ENCODE measurements at places on chromosomes 12 and 14.

GRCh38 chr12:81077686-81078441 is at the start of gene ACSS3:
Gene ACSS3, plus strand, starts transcription at chr12:81078079. Its CDS starts 42 bp downstream, at chr12:81078121.
- DNase-seq = no peak

DNA sequence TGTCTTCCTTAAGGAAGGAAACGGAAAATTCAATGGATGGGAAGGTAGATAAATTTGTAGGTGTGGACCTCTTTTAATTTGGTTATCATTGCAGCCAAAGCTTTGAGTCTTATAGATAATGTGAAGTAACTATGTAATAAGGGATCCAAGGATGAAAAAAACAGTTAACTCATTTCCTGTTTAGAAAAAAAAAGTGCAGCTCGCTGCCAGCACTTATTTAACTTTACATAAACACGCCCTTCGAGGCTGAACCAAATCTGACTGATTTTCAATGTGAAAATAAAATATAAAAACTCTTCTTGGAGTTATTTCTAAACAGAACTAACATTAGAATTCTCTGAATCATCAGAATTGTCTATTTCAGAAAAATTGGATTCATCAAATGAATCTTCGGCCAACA is 7.0 kb downstream of the NUBPL start:
- DNase-seq = no peak

DNA sequence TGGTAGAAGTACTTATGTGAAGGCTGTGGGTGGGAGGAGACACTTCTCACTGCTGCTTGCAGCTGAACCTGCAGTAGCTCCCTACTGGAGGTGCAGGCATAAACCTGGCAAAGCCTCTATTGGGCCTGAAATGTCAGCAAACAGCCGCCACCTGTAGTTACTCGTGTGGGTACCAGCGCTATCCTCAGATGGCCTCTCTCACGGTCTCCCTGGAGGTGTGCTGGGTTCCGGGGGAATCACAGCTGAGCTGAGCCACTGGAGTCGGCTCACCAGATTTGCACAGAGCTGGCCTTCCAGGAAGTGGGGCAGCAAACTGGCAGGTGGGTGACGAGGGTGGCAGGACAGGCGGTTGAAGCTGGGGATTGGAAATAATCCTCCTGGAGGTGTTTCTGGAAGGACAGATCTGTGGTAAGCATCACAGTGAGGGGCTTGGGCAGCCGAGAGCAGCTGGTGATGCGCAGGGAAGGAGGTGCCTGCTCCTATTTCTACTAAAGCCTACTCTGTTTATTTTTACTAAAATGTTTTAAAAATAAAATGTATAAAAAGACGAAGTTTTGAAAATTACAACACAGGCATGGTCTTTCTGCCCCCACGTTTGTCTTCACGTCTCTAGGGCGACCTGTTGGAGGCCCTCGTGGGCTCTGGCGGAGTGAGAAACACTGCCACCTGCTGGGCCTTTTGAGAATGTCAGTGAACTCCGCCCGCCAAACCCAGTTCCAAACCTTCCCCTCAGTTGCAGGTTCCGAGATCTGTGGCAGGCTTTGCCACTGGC is 67.8 kb upstream of the PLEKHG3 start:
- peak; percentile 77 for DNase-seq

DNA sequence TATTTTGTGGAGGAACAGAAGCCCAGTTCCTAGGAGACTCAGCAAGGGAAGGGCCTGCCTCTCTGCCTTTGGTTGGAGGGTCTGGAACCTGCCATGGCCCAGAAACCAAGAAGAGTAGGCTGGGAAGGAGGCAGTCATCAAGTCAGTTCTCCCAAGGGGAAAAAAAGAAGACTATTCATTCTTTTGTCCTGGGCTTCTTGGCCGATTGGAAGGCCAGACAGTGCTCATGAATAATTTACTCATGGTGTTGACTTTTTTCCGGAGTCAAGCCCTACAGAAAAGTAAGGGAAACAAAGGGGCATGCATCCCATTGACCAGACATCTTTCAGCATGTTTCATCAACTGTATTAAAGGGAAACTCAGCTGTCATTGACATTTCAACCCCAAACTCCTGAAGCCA is 168.1 kb downstream of the PRKCH start:
- DNase-seq = no peak

DNA sequence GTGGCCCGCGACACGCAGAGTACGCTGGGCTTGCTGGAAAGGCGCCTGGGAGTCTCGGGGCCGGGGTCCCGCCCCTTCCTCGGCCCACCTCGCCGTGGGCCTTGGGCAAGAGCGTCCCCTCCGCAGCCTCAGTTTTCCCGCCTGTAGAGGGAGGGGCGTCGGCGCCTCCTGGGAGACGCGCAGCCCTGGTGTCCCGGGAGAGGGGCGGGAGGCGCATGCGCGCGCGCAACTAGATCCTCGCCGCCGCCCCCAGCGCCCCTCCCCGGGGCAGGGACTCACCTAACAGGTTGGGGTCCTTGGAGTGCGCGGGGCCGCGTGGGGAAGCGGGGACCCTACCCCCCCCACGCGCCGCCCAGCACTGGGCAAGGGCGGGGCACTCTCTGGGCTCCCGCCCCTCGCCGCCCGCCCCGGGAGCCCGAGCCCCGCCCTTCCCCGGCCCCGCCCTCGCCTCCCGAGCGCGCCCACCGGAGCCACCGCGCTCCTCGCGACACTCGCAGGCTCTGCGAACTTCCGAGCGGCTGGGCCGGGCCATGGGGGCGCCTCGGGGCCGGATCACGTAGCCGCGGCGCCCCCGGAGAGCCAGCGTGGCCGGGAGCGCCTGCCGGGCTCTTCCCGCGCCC is at the start of gene KIF26A:
Gene KIF26A (plus strand): TSS at position 490 of the 620 bp plus-strand sequence. CDS start 136 bp downstream, outside the sequence.
- peak; percentile 15 for DNase-seq

DNA sequence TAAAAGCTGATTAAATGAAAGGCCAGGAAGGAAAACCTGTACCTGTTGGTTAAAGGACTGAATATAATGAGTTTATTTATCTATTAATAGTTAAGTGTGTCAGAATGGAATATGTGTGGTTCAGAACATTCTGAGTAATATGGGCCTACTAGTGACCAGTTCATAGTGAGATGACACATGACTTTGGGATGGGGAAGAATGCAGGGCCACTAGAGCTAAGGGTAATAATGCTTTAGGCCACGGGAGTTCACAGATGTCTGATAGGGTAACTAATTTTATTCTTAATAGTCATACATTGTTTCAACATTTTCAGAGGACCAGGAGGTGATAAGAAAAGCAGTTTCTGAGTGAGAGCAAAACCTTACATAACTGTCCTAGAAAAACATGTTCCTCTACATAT is 247.8 kb upstream of the OR4E1 start:
- no peak for DNase-seq

GRCh38 chr12:57235017-57235727 is 5.7 kb downstream of the SHMT2 start:
- no peak for DNase-seq

DNA sequence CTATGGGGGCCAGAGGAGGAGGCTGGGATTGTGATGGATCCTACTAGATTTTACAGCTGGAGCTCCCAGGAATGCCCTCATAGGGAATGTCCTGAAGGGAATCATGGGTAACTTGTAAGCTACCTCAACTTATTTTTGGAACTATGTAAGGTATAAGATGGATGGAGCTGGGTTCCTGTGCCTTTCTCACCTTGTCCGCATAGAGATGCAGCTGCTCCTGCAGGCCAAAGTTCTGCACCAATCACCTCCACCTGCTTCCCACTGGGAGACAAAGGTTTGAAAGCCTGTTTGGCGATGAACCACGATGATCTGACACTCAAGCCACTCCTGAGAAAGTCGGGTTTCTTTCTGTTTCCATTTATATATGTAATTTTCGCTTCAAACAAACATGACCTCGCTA is 648 bp upstream of the AKAP5 start:
- DNase-seq = no peak

DNA sequence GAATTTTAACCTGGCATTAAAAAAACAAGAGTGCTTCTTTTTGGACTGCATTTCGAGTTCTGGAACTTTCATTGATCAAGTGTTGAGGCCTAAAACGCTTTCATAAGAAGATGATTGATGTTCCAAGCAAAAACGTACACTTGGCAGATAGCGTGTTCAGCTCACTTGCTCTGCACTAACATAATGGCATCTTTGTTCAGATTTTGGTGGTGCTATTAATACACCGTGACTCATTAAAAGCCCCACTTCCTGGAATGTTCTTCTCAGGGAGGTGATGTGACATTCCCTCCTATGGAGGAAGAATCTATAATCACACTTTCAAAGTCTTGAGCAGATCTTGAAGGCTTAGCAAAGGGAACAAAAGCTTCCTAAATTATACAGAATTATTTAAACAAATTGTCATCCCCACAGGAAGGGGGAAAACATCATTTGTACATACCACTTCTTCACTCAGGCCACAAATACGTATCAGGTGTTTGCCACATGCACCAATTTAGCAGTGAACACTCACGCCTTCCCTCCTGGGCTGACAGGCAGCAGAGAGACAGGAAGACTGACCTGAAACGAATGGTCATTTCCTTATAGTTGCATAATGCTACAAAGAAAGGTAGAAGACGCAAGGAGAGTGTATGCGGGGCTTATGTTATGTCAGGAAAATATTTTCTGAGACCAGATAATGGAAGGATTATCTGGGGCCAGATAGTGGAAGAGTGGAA is 15.4 kb downstream of the HSP90AA1 start:
- no peak for DNase-seq

DNA sequence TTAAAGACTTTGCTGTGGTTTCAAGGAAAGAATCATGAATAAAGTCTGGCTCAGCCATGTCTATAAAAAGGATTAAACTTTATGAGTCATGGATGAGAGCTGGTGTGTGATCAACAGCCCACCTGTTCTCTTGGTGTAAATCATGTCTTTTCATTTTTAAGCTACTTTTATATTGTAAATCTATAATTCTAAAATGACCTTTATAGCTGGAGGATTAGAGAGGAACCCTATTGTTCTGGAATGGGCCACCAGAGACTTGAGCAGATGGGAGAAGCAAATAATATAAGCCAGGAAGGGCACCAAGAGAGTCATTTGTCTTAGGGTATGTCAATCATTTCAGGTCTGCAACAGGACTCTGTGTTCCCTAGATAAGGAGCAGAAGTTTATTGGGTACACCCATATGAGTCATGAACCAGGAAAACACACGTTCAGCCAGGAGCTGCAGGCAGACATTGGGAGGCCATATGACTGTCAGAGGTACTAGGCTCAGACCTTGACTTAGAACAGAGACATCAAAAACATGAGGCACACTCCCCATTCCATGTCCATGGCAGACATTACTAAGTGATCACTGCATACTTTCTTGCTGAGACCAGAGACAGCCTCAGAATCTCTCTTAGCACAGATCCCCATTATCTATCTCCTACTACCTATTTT is 49.3 kb downstream of the NDUFA12 start:
- DNase-seq = no peak

- DNase-seq = no peak
Observed at GRCh38 chr12:75953312-75953906, 78.2 kb downstream of the PHLDA1 start.

DNA sequence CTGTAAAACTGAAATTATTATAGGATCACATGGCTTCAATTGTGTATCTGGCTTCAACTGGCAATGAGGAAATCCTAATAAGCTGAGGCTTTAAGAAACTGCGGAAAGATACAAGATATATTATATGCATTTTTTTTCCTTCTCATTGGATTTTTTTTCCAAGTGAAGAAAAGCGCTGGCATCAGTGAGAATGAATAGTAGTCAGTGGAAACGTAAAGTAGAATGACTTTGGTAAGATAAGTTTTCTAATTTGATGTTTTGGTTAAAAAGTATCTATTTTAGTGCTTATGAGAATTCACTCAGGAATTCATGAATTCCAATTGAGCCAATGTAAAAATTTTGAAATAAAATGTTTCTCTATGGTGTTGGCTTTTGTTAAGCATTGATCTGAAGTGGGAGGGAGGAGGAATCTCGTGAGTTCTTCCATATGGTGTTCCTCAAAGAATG is 173.5 kb upstream of the FRMD6 start:
- DNase-seq = no peak

DNA sequence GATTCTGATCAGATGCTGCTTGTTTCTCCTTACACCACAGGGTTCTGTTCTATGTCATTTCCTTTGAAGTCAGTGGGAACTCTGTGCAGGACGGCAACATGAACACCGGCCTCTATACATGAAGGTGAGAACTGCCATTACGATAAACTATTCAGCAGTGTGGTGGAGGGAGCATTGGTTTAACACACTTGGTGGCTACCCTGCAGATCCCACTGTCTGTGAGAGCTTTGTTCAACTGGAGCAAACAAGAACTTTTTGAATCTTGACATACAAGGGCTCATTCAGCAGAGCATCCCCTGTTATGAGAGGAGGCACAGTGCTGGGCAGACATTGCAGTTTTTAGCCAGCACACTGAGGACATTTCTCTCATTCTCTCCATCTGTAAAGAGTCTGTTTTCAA is 10.7 kb upstream of the FRS2 start:
- no peak for DNase-seq

DNA sequence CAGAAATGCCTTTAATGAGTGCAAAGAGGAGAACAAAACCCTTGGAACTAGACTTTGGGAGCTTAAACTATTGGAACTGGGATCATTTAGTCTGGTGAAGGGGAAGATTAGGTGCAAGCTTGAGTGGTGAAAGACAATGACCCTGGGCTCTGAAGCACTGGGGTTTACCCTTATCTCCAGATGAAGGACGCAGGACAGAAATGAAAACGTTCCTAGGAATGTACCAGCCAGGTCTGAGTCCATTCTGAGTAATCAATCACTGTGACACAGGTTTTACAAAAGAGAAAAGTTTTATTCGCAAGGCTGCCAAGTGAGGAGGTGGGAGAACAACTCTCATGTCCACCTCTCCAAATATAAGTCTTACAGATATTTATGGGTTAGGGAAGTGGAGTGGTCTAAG is 249.1 kb downstream of the LRIG3 start:
- DNase-seq = no peak

DNA sequence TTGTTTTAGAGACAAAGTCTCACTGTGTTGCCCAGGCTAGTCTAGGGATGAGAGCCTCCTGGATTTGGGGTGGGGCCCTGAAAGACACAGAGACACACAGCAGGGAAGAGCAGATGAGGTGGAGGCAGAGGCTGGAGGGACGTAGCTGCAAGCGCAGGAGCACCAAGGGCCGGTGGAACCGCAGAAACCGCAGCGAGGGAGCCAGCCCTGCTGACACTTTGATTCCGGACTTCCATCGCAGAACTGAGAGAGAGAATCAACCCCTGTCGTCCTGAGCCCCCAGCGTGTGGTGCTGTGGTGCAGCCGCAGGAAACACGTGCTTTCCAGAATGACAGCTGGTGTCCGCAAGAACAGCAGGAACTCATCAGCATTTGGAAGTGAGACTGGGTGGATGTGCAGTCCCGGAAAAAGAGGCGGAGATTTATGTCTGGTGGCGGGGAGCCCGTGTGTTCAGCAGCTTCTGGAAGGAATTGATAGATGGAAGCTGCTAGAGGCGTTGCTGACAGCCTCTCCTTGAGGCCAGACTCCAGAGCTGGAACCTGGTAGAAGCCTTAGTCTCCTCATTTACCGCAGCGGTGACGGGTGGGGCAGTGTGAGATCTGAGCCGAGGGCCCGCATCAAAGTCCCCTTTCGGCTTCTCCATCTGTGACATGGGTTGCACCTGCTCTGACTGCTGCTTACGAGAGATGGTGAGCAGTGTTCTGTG is 21.9 kb upstream of the KLC1 start:
- peak; percentile 78 for DNase-seq

GRCh38 chr12:3698218-3698974 is 54.5 kb downstream of the CRACR2A start:
- DNase-seq = no peak

- no peak for DNase-seq
Observed at GRCh38 chr14:37864861-37865718, 269.7 kb downstream of the TTC6 start.
